ENCODE measurements at places on chromosomes 4 and X.
A peak's percentile ranks its signal among the peaks of the same experiment; 100 is the strongest.

DNA sequence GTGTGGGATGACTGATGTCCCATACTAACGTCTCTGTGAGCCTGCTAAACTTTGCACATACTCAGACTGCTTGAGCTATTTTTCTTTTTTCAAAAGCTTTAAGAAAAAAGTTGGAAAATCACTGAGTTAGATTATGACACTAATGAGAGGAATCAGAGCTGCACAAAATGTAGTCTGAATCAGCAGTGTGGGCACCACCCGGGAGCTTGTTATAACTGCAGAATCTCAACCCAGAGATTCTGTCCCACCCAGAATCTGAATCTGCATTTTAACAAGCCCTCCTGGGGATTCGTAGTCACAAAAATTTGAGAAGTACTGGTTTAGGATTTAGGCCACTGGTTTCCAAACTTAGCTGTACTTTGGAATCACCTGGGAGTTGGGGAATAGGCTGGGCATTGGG lies 102.1 kb upstream of the MID1IP1 start:
- DNase-seq = no peak

GRCh38 chr4:186832906-186833305 lies 109.2 kb upstream of the FAT1 start:
- DNase-seq = no peak

GRCh38 chr4:153249199-153250041 lies 45.2 kb downstream of the TRIM2 start:
- peak; percentile 81 for DNase-seq

GRCh38 chr4:102288497-102288896 lies 56.8 kb downstream of the SLC39A8 start:
- DNase-seq = no peak

GRCh38 chr4:5568931-5569330 lies 139.4 kb downstream of the EVC2 start:
- DNase-seq = no peak

DNA sequence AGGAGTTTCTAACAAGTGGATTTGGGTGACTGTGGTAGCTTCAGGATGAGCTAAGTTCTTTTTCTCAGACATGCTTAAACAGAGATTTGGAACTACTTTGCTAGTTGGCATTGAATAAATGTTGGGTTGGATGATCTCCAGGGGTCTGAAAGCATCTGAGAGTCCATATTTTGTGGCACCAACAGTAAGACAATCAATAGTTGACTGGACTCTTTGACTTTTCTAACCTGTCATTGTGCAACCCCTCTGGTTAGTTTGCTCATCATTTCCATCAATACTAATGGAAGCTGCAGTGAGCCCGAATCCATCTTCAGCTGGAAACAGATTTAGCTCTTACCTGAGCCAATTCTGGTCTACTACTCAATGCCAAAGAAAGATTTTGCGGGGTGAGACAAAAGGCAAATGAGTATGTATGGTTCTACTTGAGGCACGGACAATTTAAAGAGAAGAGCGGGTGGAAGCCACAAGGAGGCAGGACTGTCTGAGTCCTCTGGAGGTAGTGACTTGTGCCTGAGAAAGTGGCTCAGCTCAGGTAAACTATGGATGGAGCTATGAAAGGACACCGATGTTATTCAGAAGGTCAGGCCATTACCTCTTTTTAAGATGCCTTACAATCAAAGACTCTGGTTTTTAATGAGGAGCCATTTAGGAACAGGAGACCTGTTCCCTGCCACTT lies 118.7 kb downstream of the MID1IP1 start:
- no peak for DNase-seq

- DNase-seq = no peak
These were observed 19.5 kb downstream of the SMPX start for GRCh38 chrX:21738210-21738949.

- no peak for DNase-seq
These were observed 72.4 kb downstream of the PCYT1B start for GRCh38 chrX:24574743-24575142.

- DNase-seq = no peak
These were observed 930.2 kb upstream of the DIAPH2 start for GRCh38 chrX:95754411-95754810.

- DNase-seq = no peak
These were observed 60.1 kb upstream of the SORCS2 start for GRCh38 chr4:7132249-7132648.

GRCh38 chr4:98469771-98470170 lies 188.6 kb downstream of the TSPAN5 start:
- DNase-seq = no peak

GRCh38 chrX:16745659-16746058 lies 26.2 kb downstream of the SYAP1 start:
- DNase-seq = no peak

GRCh38 chr4:139858436-139859205 lies 193.0 kb downstream of the MGST2 start:
- DNase-seq = no peak

- no peak for DNase-seq
These were observed 32.8 kb downstream of the CEP44 start for GRCh38 chr4:174316546-174316945.

DNA sequence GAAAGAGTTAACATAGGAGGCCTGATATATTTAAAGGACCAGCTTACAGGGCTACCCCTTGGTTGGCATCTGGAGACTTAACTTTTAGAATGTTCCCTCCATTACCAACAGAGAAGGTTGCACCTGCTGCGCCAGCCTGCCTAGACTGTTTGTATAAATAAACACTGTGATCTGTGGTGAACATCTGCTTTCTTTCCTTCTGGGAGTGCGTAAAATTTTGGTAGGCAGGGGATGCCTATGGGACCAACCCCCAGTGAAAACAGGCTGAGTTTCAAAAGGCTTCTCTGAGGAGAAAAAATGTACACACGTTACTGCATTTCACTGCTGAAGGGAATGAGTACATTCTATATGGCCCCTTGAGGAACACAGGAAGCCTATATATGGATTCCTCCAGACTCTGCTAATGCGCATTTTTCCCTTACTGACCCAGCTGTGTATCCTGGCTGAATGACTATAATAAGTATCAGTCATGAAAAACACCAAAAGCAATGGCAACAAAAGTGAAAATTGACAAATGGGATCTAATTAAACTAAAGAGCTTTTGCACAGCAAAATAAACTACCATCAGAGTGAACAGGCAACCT lies 13.8 kb downstream of the CENPC start:
- no peak for DNase-seq

GRCh38 chr4:150258569-150258968 lies 180.3 kb downstream of the DCLK2 start:
- DNase-seq = no peak

DNA sequence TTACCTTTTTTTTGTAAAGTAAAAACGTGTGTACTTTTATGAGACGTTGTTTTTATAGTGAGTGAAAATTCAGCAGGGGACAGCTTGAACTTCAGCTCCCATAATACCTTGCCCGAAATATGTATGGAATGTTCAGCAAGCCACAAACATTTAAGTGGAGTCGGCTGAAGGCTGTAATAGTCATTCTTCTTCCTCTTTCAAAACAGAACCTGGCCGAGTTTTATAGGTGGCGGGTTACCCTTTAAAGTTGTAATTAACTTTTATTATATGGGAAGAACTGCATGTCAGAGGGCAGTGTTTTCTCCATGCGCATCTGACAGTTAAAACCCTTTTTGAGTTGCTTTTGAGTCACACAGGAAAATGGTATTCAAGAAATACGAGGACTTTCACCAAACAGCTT lies 50.7 kb downstream of the CLDN34 start:
- no peak for DNase-seq

DNA sequence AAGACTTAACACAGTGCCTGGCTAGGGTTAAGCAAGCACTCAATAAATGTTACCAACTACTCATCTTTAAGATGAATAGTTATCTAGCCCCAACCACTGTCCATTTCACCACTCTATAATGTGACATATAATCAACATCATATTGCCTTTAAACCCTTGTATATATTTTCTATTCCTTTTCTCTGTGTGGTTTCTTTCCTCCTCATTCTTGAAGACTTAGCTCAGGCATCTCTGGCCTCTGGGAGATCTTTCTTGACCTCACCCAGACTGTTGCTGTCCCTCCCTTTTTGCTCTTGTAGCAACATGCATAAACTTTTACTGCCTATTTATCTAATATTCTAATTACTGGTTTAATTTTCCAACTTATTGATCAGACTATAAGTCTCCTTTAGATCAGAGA lies 249.9 kb upstream of the MAB21L2 start:
- no peak for DNase-seq

- no peak for DNase-seq
These were observed 90.3 kb downstream of the ATOH1 start for GRCh38 chr4:93918856-93919255.

DNA sequence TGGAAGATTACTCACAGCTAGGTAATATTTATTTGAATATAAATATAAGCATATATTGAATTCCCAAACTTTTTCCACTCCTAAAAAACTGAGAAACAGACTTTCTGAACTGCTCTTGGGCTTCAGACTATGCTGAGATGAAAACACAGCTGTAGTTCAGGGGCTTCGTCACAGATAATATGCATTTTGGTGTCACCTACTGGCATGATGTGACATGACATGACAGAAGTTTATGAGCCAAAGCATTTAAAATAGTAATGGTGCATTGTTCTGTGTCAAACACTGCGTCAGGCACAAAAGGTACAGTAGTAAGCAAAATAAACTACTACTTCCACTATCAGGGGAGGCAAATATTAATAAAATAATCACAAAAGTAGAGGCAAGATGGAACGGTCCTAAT lies 171.3 kb downstream of the BTC start:
- DNase-seq = no peak

- DNase-seq = no peak
These were observed at the start of gene ANK2 for GRCh38 chr4:113049421-113050370. Gene ANK2 (plus strand): TSS chr4:113049653. CDS start chr4:113049729, 76 bp downstream.
